ENCODE measurements at places on chromosomes 13 and 19.

GRCh38 chr13:45882626-45883025 lies 31.1 kb upstream of the SIAH3 start:
- no peak for DNase-seq

DNA sequence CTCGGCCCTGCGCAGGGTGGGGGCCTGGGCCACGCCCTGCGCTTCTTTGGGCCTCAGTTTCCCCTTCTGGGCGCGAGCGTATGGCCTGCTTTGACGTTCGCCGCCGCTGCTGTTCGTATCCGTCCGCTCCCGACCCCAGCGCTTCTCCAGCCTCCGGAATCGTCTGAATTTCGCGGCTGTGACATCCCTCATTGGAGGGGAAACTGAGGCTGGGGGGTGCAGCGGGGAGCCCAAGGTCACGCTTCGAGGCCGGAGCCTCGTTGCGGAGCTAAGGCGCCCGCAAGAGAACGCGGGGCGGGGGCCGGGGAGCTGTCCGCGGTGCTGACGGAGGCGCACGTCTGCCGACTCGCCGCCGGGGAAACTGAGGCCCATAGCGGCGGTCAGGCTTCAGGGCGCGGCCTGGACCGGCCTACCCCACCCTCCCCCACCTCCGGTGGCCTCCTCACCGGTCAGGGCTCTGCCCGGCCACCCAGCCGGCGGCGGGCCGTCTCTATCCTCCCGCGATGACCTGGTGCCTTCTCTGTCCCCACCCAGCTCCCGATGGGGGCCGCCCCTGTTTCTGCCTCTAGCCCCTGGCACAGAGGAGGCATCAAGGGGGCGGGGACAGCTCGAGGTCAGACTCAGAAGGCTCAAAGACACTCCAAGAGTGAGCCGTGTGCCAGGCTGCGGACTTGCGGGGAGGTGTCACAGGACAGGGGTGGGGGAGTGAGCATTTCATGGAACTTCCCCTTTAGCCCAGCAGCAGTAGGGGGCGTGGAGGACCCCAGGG lies 3.0 kb upstream of the APC2 start:
- no peak for DNase-seq

GRCh38 chr13:65789815-65790214 lies 1440.3 kb downstream of the PCDH9 start:
- no peak for DNase-seq

DNA sequence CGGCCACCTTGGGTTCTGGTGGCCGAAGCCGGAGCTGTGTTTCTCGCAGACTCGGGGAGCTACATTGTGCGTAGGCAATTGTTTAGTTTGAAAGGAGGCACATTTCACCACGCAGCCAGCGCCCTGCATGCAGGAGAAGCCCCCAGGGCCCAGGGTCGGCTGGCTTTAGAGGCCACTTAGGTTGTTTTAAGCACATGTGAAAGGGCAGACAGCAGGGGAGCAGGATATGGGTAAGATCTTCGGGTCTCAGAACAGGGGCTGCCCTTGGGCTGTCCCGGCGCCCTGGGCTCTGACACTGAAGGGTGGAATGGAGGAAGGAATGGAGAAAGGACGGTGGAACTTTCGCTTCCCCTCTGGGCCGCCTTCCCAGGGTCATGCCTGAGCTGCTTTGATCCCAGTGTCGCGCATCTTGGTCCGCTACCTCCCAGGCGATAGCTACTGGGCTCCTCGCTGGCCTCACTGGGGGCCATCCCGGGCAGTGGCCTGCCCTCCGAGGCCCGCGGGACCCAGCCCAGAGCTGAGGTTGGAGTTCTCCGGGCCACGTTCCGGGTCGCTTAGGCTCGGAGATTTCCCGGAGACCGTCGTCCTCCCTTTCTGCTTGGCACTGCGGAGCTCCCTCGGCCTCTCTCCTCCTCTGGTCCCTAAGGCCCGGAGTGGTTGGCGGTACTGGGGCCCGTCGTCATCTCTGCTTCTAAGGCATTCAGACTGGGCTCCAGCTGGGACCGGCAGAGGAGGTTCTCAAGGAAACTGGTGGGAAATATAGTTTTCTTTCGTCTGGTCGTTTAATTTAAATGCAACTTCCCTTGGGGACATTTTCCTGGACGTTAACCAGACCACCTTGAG lies 4.3 kb upstream of the POU4F1 start:
- no peak for DNase-seq

DNA sequence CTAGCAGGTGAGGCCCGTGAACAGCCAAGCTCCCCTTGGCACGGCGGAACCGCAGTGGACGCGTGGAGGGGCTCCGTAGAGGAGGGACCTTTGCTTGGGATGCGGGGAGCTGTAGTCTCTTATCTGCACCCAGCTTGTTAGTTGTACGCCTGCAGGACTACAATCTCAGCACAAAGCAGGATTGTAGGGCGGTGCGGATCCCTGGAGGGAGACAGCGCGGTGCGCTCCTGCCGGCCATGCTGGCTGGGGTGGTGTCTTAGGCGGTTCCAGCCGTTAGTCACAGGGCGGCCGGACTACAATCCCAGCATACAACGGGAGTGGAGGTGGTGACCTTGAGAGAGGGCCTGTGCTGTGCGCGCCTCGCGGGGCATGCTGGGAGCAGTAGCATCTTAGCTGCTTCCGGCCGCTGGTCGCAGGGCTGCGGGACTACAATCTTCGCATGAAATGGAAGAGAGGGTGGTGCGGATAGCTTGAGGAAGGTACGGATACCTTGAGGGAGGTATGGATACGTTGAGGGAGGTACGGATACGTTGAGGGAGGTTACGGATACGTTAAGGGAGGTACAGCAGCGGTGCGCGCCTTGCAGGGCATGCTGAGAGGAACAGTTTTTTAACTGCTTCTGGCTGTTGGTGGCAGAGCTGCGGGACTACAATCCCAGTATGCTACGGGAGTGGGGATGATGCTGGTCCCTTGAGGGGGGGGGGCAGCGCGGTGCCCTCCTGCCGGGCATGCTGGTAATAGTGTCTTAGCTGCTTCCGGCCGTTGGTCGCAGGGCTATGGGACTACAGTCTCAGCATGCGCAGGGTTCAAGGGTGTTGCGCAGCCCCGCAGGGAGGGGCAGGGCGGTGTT lies 1419.1 kb downstream of the UQCRFS1 start:
- peak; percentile 72 for DNase-seq

DNA sequence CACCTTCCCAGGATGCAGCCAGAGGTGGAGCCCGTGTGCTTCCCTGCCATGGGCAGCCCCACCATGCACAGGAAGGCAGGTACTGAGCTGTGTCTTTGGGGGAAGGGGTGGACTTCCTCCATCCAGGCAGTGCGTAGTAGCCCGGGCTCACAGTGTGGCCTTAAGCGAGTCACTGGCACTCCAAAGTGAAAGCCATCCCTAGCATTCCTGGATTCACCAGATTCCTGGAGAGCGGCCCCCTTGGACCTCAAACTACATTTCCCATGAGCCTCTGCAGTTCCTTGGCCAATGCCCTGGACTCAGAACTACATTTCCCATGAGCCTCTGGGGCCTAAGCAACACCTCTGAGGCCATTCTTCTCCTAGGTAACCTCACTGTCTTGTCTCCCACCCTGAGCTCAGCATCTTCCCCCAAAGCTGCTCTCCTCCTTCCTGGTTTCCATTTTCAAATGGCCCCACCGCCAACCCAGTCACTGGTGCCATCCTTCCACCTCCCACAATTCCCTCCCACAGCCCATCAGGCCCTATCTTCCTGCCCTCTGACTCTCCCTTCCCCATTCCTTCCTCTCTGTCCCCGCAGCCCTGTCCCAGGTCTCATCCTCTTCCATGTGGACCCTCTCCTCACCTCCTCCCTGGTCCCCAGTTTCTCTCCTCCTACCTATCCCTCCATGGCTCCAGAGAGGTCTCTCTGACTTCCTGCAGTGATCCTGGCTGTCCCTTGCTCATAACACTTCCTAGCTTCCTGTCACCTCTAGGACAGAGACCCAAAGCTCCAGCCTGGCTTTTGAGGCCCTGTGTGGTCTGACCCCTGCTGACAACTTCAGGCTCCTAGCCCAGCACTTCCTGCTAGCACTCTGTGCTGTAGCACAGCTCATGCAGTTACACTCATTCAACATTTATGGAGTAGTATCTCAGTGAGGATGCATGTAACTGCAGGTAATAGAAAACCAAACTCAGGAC lies at the start of gene C19orf81:
C19orf81 (plus strand) TSS at position 13 of the 959 bp plus-strand sequence; CDS start at position 13, 0 bp downstream.
- DNase-seq = no peak

- no peak for DNase-seq
Measured at GRCh38 chr13:46307554-46307953, 79.5 kb downstream of the RUBCNL start.
